Amniotic epithelial cell (primary cell): ENCODE measurements at places on chromosomes 7 and 10.
A peak's percentile ranks its signal among the peaks of the same experiment; 100 is the strongest.

DNA sequence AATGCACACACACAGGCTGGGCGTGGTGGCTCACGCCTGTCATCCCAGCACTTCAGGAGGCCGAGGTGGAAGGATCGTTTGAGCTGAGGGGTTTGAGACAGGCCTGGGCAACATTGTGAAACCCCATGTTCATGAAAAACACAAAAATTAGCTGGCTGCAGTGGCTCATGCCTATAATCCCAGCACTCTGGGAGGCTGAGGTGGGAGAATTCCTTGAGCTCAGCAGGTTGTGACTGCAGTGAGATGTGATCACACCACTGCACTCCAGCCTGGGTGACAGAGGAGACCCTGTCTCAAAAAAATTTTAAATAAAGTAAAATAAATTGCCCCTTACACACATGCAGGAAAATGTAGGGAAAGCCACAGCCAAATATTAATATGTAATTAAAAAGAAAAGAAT is 44.1 kb downstream of the RNF32 start:
- DNase-seq, result no peak

DNA sequence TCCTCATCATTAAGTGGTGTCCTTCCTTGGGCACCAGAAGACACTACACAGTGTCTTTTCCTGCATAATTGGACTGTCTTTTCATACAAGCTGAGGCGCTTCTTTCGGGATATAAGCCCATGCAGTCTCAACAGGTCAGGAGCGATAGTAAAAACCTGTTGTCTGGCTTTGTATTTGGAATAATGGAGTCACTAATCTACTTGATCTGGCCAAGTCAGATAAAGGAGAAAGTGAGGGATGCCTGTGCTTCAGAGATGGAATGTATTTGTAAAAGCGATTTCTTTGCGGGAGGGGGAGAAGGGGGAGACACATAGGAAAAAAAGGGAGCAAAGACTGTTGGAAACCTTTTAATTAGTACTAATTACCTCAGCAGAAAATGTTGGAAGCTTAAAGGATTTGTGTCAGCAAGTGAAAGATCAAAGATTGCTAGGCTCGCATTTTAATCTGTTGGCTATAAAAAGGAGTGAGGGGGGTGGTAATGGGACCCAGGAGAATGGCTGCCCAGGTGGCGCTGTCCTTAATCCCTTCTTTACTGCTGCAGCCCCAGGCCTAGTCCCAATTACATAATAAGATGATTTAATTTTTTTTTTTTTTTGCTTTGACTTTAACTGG is 581.4 kb downstream of the LRMDA start:
- DNase-seq, result no peak

GRCh38 chr10:45198486-45199204 is 116.8 kb downstream of the OR13A1 start:
- DNase-seq, result no peak

DNA sequence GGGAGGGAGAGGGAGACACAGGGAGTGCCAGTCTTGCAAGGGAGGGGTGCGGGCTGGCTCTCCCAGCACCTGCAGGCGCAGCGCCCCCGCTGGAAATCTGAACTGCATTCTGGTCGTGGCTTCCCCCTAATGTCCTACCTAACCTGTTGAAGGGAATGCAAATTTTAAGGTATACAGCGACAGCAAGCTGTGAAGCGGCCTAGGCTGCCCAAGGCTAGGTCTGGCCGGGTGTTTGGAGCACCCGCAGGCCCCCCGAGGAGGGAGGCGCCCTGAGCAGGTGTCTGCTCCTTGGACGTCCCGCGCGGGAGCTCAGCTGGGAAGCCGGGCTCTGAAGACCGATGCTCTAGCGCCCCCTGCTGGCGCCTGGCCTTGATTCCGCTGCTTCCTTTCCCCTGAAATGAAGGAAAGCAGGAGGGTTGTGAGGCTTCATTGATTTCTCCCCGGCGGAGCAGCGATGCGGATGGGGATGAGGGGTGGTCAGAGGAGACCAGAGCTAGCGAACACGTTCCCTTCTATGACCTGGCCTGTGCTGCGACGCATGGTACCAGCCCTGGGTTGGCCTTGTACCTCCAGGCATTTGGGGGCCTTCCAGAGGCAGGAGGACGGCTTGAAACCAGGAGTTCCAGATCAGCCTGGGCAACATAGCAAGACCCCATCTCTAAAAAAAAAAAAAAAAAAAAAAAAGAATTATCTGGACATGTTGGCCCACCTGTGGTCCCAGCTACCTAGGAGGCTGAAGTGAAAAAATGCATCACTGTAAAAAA is 601.3 kb downstream of the GALNT17 start:
- peak; percentile 24 for DNase-seq

GRCh38 chr10:72692994-72693781 is 1.2 kb downstream of the MCU start:
- DNase-seq, result peak; percentile 16

GRCh38 chr10:53839440-53840039 is 961.5 kb downstream of the PCDH15 start:
- peak; percentile 3 for DNase-seq

- no peak for DNase-seq
Observed at GRCh38 chr7:1535100-1535458, 4.6 kb downstream of the MAFK start.

DNA sequence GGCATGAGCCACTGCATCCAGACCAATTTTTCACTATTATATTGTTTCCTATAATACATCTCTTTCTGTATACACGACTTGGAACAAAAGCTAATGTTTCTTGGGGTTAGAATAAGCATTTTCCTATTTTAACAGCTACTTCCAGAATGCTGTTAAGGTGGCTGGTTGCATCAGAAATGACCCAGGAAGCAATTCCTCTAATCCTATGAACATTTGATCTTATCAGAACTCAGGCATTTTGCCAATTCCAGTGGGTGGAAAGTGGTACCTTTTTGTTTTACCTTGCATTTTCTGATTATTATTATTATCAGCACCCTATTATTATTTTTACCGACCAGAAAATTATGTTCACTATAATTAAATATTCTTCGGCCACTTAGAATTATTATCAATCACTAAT is 73.3 kb downstream of the NDUFB2 start:
- peak; percentile 3 for DNase-seq

GRCh38 chr7:30390736-30391636 is 87.6 kb downstream of the NOD1 start:
- DNase-seq, result no peak
